ENCODE measurements at places on chromosomes 1 and 21.

DNA sequence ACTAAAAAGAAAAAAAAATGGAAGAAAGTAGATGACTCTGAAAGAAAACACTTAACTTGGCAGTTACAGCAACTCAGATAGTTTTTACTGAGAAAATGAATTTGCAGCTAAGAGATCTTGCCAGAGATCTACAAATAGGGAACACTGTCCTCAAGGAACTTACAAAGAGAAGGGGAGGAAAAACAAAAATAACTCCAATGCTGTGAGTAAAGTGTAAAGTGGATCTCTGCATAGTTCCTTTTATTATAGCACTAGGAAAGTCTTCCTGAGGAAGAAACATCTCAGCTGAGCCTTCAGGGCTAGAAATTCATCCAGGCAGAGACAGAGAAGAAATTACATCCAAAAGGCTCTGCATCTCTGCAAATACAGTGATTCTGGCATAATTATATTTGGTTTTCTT, 3.9 kb downstream of the CD1B start:
- no peak for DNase-seq

DNA sequence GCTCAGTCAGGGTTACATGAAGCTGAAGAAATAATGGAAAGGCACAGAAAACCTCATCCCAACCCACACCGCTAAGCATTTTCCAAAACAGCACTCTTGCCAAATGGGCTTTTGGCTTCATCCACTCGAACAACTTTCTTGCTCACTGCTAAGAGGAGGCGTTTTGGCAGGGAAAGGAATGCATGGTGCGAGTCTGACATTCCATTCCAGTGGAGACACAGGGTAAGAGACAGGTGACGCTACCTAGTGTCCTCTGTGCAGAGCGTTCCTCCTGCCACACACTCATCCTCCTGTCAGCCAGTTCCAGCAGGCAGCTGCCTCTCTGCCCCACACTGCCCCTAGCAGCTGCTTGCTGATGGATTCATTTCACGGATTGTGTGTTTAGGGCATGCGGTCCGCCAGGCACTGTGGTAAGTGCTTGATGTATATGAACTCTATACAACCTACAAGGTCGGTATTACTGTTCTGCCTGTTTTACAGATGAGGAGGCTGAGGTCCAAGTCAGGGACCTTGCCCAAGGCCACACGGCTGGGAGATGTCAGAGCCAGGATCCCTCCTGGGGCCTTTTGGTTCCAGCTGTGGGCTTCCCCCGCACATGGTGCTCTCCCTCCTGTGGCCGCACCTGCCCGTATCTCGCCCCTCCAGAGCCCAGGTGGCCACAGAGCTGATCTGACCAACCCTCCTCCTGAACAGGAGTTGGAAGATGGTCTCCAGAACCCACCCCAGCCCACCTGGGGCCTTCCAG, 25.7 kb upstream of the BACE2 start:
- DNase-seq, result no peak

DNA sequence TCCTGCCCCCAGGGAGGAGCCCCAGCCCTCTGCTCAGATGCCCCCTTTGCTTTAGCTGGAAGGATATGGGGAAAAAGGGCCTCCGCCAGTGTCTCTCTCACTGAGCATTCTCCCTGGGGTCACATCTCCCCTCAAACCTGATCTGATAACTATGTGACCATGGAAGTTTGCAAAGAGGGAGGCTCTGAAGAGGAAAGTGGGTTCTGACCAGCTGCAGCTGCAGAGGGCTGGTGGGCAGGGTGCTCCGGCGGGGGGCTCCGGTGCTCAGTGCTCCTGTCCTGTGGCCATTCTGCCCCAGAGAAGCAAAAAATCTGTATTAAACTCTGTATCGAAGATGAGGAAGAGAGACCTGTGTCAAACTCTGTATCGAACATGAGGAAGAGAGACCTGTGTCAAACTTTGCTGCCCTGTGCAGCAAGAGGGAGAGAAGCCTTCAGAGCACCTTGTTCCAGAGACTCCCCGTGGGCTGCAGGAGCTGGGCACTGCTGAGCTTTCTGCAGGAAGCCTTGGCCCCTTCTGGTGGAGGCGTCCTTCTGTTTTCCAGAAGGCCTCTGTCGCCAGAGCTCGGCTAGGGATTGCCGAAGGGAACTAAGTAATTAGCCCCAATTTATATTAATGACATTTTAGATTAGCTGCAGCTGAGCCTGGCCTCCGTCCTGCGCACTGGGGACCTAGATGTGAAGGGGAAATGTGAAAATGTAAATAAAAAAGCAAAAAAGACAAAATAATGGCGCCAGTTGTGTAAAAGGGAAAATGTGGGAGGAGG, 186.2 kb upstream of the C1orf174 start:
- no peak for DNase-seq

- peak; percentile 21 for DNase-seq
Observed at GRCh38 chr1:114758256-114758832, 560 bp upstream of the CSDE1 start.

GRCh38 chr1:170175041-170175440, 29.3 kb downstream of the NTMT2 start:
- no peak for DNase-seq

GRCh38 chr1:169788402-169788801, 6.3 kb downstream of the METTL18 start:
- no peak for DNase-seq

DNA sequence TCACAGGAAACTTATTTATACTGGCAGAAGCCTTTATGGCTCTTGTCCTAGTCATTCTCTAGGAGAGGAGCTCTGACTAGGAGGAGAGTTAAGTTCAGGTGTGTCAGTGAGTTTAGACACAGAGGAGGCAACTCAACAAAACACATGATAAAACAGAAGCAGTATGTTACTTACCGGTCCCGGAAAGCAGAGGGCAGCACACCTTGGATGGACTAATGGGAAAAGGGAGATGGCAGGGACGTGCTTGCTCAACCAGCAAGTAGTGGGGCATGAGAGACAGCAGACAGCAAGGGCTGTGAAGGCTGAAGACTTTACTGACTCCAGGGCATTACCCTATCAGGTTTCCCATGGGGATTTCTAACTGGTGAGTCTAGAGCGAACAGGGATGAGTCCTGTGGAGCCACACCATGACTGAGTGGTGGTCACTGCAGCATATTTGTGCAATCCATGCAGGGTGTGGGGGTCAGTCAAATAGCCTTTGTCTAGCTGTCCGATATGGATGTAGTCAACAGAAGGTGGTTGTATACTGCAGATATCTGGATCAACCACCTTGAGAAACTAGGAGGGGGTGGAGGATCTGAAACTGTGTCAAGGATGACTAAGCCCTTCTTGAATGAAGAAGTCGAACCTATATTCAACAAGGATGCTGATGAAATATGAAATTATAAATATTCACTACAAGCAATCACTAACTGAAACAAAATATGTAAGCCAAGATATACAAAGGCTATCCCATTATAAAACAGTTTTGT, 596.3 kb upstream of the CHRM3 start:
- no peak for DNase-seq

DNA sequence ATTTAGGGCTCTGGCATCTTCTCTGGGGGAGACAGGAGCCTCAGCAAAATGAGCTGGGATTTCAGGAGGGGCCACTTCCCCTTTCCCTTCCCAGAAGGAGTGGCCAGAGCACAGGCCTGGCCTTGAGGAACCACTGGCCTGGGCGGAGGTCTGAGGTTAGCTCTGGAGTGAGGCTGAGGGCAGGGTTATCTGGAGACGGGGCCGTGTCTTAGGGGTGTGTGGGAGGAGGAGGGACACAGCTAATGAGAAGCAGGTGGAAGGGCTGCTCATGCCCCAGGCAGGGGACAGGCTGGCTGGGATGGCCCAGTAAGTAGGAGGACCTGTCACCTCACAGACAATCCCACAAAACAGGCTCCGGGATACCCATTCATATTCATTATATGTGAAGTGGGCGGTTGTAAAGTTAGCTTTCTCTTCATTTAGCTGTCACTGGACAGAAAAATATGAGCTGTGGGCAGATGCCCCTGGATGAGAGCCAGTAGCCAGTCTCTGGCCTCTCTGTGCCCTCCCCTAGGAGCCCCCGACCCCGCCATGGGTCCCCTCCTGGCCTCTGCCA, 12.4 kb downstream of the ALX3 start:
- DNase-seq, result no peak

DNA sequence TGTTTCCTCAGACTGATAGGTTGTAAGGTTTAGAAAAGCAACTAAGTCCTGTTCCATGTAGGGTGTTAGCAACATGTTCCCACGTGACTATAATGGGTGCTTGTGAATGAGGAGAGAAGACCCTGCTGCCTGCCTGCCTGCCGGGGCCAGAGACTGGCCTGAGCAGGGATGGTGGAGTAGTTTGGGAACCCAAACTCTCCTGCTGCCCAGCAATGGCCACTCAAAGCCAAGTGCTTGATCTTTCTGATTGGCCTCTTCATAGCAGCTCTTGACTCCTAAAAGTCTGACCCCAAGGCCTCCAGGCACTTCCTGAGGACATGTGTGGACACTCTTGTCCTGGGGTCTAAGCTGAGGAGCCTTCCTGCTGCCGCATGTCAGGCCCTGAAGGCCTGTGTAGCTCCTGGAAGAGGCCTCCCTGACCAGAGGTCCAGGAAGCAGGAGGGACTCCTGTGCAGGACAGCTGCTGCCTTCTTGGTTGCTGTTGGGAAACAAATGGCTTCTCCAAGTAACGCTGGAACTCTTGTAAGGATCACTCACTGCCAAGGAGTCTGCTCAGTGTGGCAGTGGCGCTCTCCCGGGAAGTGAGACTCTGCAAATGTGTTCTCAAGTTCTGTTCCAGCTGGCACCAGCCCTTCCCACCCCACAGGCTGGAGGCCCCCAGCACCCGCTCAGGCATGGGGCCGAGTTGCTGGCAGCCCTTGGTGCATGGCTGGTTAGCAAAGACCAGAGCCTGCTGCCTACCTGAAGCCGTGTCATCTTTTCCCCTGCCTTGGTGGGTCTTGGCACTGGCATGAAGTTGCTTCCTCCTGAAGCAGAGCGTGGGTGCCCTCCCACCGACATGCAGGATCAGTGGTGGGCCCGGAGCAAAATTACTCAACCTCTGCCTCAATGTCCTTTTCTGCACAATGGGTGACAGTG, 35.5 kb downstream of the MAN1C1 start:
- no peak for DNase-seq

DNA sequence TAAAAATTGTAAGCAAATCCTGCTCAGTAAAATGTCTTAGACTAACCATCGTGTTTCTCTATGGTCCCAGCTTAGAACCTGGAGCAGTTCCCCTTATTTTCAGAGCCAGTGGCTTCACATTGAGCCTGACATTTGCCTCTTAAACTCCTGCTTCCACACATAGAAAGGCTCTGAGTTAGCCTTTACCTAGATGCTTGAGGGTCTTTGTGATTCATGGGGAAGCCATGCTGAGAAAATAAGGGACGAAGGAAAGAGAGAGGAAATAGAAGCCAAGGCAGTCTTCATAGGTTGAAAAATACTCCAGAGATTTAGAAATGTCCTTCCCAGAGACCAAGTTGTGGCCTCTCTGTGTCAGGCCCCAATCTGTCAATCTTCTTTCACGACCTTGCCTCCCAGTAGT, 16.1 kb upstream of the RBBP5 start:
- DNase-seq, result no peak

GRCh38 chr1:110136911-110137310, 13.4 kb upstream of the SLC6A17 start:
- no peak for DNase-seq

DNA sequence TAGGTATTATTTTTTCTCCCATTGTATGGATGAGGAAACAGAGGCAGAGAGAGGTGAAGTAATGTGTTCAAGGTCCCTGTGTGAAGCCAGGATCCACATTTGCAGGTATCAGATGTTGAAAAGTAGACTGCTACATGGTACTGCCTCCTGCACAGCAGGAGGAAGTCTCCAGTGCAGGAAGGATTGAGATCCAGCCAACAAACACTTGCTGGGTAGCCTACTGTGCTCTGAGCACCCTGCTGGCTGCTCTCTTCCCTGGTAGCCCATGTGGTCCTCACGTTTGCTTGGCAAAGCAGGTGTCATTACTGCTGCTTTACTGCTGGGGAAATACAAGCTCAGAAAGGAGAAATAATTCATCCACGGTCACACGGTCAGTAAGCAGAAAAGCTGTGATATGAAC, 21.3 kb upstream of the GRIK3 start:
- DNase-seq, result no peak

DNA sequence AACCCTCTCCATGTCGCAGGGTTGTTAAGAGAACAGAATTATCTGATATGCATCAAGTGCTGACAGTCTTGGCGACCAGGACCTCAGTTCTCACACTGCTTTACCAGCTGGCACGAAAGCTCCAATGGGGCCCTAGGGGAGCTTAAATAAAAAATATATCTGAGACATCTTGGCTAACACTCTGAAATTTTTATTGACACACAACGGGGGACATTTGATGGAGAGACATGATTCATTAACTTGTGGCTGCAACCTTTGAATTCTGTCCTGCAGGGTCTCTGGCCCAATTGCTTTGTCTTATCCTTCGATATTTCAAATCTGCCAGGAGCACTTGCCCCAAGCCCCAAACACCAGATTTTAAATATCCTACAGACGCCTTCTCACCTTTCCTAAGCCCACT, 567.0 kb downstream of the AJAP1 start:
- DNase-seq, result no peak

Measured in lung microvascular endothelial cell (primary cell).